Stimulated activated CD8-positive, alpha-beta memory T cell treated with anti-CD3 and anti-CD28 coated beads, Interleukin-4, amount 100 ng/mL, for 1 hour (primary cell): ENCODE measurements at places on chromosomes 4 and X.

GRCh38 chrX:24260842-24261550 lies 52.9 kb downstream of the SUPT20HL2 start:
- DNase-seq, result no peak

DNA sequence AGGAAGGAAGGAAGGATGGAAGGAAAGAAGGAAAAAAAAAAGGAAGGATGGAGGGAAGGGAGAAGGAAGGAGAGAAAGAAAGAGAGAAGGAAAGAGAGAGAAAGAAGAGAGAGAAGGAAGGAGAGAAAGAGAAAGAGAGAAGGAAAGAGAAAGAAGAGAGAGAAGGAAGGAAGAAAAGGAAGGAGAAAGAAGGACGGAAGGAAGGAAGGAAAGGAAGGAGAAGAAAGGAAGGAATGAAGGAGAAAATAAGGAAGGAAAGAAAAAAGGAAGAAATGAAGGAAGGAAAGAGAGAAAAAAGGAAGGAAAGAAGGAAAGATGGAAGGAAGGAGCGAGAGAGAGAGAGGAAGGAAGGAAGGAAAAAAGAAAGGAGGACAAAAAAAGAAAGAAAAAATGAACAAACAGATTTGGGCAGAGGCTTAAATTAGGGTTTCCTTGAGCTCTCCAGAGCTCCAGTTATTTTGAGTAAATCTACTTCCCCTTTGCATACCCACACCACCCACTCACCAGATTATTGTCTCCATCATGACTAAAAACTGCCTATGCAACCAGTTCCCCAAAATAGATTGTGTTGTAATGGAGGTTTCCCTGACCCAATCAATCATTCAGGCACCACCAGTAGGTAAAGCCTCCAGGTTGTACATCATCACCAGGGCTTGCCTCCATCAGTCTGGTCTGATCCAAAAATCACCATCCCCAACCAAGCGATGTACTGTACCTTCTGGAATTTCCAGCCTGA lies 1722.9 kb upstream of the PCDH10 start:
- DNase-seq, result no peak

- DNase-seq, result no peak
Observed at GRCh38 chr4:87704001-87704400, 53.9 kb downstream of the DMP1 start.

DNA sequence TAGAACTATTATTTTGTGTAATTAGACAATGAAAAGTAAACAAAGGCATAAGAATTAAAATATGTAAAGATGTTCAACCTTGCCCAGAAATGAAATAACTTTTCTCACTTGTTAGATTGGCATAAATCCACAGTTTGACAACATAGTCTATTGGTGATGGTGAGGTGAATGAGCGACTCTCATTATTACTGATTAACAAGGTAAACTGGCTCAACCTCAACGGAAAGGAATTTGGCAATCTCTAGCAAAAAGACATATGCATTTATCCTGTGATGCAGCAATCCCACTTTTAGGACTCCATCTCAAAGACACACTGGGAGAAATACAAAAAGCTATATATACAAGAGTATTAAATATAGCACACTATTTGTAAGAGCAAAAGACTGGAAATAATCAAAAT lies 22.3 kb downstream of the UBA6 start:
- DNase-seq, result no peak

GRCh38 chrX:52865343-52865998 lies 2.4 kb downstream of the XAGE3 start:
- DNase-seq, result no peak

DNA sequence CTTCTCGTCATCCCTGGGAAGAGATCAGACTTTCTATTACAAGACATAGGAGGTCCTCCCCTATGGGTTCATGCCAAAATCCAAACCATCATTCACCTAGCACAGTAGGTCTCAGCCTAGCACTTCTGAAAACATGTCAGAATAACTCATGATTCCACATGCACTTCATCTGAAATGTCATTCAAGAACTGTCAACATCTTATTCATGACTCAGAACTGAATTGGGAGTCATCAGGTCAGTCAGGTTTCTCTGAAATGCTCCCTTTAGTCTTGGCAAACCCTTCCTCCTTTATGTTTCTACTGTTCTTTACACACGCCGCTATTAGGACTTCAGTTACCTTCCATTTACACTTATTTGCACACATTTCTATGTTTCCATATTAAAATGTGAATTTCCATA lies 67.2 kb downstream of the ANTXR2 start:
- no peak for DNase-seq

GRCh38 chr4:80592950-80593349 lies 257.4 kb downstream of the CFAP299 start:
- DNase-seq, result no peak

DNA sequence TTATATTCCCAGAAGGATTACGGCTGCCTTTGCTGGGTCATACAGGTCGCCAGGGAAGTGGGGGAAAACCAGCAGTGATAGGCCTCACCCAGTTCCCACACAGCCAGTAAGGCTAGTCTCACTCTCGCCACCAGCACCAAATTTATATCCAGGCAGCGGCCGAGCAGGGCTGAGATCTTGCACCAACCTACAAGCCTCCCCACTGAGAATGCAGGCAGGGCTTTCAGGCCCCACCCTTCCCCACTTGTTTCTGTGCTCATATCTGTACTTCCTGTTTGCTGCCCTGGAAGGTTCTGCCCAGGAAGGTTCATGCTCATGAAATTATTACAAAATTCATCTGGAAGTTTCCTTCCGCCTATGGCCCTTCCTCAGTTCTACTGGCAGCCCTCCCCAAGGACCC lies 179.7 kb downstream of the STIM2 start:
- no peak for DNase-seq

DNA sequence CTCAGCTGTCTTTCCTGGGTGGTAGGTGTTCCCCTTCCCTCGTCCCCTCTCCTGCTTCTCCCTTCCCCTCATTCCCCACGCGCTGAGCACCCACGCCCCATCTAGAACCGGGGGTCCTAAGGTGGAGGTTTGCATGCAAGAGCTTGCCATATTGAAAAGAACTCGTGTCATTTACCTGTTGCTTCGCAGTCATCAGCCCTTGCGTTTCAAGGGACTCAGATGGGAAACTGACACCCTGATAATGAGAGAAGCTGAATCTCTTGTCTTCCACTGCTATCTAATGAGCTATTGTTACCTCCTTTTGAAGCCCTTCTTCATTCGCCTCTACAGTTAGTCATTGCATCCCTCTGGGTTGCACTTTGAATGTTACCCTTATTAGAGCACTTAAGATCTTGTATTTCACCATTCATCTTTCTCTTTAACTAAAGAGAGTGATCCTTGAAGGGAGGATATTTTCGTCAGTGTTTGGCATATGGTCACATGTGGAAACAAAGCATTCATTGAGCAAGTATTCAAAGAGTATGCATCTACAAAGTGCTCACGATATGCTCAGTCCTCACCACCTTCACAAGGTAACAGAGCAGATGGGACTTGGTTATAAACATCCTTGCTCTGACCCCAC lies 25.7 kb downstream of the ARL9 start:
- no peak for DNase-seq

GRCh38 chrX:44873415-44874276 lies 658 bp downstream of the KDM6A start:
- peak; percentile 17 for DNase-seq

GRCh38 chrX:14064626-14065432 lies 35.1 kb upstream of the GEMIN8 start:
- no peak for DNase-seq

DNA sequence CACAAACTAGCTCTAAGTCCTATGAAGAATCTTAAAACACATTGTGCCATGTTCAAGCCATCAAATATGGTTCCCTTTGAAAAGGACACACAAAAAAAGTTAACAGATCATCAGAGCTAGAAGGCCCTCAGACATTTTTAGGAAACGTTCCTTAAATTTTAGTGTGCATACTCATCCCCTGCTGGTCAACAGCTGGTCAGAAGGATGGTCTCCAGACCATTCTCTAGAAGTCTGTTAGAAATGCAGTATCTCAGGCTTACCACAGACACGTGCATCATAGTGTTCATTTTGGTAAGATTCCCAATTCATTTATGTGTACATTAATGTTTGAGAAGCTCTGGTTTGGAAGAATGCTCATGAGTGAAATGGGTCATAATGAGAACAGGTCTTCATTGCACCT lies 523.1 kb downstream of the INPP4B start:
- DNase-seq, result no peak

DNA sequence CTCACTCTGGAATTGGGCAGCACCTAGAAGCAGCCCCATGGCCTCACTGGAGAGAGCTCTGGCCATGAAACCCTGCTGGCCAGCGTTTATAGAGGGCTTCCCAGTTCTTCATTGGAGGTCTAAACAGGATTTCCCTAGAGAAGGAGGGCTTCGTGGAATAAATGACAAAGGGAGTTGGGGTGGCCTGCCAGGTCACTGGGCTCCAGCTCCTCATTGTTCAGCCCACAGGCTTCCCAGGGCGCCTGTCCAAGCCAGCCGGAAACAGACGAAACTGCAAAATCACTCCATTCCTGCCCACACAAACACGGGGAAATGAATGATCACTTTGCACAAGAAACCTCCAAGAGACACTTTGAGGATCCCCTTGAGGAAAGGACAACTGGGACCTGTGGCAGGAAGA lies 189.7 kb downstream of the TSPAN5 start:
- no peak for DNase-seq

GRCh38 chr4:60683357-60683756 lies 516.8 kb upstream of the ADGRL3 start:
- DNase-seq, result no peak

GRCh38 chrX:29419774-29420553 lies 795.4 kb upstream of the MAGEB2 start:
- no peak for DNase-seq

DNA sequence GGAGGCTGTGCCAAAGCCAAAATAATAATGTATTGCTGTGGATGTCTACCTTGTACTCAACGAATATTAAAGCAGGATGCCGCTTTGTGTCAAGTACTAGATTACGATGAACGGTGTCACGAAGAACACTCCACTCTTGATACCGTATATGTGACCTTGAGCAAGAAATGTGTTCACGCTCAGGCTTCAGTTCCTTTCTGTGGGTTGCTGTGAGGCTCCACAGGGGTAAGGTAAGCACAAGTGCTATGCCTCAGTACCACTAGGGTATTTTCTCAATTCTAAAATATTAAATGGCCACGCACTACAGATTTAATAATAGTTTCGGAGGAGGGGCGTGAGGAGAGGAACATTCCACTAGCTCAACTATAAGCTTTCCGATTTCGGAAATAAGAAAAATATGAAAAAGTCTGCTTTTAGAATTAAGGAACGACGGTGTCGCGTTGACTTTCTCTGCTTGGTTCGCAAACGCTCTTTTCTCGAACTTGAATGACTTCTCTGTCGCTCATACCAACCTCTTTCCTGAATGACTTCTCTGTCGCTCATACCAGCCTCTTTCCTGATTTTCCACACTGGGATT lies 607 bp upstream of the SCOC start:
- no peak for DNase-seq

DNA sequence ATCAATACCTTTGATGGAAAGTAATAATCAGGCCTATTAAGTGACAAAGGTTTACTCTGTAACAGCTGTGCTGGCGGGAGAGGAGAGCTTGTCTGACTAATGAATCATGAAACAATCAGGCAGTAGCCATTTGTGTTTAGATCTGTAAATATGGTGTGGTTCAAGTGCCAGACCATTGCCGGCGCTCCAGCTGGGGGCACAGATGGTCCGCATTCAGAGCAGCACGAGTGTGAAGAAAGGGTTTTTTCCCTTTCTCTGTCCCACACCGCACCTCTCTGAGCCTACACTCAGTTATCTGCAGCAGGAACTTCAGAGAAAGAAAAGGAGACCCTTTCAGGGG lies 111.3 kb upstream of the PAQR3 start:
- no peak for DNase-seq
